ENCODE measurements at places on chromosomes 3 and 15.

DNA sequence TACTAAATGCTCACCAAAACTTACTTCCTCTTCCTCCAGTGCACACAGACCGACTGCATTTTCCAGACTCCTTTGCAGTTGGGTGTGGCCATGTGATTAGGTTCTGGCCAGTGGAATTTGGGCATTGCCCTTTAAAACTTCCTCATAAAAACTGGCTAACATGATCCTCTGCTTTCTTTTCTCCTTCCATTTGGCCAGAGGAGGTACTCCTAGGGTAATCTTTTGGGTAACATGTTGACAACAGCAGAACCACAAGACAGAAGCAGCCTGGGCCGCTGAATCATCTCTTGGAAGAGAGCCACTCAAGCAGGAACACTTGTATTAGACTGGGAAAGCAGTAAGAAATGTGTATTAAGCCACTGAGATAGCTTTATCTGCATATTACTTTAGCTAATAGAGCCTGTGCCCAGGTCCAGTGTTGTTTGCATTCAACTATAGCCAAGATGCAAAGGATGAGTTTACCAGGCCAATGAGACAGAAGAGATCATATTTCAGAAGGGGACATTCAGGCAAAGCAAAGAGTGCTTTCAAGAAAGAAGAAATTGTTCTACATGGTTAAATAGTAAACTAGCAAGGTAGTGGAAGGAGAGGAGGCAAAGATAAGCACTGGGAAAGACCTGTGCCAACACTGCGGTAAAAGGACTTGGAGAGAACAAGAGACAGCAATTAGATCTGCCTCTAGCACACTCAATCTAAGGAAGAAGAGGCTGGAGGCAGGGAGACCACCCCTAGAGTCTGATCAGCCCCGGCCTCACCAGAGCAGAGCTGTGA is 79.8 kb downstream of the PLCH1 start:
- no peak for DNase-seq

DNA sequence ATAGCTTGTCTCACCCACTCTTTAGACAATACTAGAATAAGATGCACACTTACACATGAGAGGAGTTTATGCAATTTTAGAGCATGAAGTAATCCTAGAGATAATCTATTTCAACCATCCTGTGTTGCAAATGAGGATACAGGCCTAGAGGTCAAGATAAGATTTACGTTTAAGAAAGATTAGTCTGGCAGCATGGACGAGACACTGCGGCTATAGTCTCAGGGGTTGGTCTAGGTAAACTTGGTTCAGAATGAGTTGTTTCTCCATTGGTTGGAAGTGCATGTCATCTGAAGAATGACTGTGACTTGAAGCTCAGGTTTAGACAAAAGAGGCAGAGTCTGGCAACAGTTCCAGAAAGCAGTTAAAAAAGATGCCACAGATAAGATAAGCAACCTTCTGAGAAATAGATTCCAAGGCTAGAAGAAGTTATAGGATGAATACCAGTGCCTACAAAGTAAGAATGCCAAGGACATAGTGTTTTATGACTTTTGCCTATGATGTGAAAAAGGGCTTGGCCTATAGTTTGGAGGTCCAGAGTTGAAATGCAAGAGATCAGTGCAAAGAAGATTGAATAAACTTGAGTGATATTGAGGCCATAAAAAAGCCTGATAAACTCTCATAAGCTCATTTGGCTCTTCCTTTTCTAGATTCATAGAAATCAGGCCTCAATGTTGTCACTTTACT is 631.0 kb downstream of the SQOR start:
- no peak for DNase-seq

DNA sequence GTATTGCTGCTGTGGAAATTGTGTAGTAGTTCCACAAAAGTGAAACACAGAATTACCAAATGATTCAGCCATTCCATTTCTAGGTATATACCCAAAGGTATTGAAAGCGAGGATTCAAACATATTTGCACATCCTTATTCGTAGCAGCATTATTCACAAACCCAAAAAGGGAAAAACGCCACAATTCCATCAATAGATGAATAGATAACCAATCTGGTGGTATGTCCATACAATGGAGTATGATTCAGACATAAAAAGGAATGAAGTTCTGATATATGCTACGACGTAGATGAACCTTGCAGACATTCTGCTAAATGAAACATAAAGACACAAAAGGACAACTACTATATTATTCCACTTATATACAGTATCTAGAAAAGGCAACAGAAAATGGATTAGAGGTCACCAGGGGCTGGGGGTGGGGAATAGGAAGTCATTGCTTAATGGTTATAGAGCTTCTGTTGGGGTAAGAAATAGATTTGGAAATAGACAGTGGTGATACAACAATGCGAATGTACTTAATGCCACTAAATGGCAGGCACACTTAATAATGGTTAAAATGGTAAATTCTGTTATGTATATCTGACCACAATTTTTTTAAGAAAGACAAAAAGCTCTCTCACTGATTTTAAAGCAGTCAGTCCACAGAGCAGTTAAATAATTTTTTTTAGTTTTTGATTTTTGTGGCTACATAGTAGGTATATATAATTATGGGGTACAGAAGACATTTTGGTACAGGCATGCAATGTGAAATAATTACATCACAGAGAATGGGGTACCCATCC is 51.8 kb upstream of the PSMD6 start:
- no peak for DNase-seq

DNA sequence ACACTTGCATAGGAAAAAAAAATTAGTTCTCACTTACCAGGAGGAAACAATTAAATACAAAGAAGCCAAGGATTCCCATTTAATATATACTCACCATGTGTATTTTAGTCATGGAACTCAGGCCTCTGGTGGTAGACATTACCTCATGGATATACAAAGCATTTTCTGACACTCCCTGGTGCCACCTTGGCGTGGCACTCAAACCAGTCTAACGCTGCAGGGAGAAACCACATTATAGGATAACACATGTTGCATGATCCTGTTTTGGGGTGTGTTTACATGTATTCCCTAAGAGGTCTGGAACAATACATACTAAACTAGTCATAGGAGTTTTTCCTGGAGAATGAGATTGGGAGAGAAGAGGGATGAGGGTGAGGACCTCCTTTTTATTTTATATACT is 5.9 kb upstream of the RTF1 start:
- no peak for DNase-seq

GRCh38 chr3:127405010-127405598 is 117.3 kb upstream of the PRR20G start:
- DNase-seq = no peak

DNA sequence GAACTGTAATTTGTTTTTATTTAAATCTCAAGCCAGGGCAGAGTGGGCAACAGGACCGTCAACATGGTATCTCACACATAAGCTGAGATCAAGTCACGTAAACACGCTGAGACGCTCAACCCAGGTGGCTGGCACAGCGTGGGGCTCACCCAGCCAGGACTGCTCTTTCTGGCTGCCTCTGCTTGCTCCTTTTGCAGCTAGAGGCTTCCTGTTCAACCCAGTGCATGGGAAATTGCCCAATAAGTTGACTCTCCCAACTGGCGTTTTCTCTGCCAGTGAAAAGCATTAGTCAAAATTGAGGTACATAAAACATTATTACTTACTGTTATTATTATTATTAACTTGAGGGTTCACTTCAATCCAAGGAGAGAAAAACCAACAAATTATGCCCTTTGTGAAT is 398.1 kb downstream of the NR2F2 start:
- no peak for DNase-seq

DNA sequence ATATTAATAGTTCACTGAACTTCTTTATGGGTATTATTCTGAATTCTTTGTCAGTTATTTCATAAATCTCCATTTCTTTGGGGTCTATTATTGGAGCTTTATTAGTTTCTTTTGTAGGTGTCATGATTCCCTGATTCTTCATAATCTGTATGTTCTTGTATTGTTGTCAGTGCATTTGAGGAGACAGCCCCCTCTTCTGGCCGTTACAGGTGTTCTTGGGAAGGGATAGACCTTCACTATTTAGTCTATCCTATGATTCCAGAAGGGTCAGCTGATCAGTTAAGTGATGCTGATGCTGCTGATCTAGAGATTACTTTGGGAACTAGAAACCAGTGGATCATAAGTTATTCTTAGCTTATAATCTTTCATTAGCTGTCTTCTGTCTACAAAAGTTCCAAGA is 34.9 kb downstream of the TMEM39A start:
- no peak for DNase-seq

- DNase-seq = no peak
Observed at GRCh38 chr3:16855497-16855896, 29.3 kb upstream of the PLCL2 start.

DNA sequence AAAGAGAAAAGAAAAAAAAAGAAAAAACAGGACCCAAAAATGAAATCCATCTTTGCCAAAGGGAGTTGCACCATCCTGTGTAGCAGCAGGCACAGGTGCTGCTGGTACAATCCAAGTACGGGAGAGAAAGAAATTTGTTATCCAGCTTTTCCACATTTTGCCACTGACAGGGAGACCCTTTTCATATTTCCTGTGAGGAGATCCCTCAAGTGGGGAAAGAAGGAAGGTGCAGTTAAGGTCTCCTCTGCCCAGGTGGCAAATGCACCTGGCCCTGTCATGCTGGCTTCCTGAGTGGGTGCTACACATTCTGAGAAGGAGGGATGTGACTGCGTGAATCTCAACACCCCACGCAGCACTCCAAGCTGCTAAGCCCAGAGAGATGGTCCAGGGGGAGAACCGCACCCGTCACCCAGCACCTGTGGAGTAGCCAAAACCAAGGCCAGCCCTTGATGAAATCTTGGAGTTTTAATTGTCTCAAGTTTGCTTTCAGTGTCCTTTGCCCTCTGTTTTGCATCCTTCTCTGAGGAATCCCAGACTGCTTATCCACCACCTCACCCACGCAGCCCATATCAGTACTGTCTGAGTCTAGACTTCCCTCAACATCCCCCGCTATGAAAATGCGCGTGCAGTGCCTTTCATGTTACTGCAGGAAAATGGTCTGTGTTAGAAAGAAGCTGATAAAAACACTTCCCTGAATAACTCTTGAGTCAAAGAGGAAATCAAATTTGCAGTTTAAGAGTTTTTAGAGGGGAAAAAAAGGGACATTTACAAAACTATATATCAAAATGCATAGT is 141.9 kb upstream of the THBS1 start:
- DNase-seq = no peak

- no peak for DNase-seq
Observed at GRCh38 chr15:65059369-65059750, 8.4 kb downstream of the RASL12 start.

DNA sequence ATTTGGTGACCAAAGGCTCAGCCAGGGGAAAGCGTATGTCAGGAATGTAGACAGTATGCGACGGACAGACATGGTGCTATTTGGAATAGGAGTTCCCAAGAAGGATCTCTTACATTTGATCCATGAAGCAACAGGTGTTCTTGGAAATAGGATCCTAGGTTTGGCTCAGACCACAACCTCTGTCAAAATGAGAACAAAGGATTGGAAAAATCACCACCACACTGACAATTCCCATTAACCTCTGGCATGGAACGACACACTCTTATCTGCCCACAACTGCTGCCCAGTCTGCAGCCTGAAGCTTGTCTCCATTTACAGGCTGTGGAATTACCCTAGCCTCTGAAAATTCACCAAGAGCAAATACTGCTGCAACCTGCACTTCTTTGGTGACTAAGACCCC is 33.6 kb upstream of the LRRN1 start:
- DNase-seq = no peak

DNA sequence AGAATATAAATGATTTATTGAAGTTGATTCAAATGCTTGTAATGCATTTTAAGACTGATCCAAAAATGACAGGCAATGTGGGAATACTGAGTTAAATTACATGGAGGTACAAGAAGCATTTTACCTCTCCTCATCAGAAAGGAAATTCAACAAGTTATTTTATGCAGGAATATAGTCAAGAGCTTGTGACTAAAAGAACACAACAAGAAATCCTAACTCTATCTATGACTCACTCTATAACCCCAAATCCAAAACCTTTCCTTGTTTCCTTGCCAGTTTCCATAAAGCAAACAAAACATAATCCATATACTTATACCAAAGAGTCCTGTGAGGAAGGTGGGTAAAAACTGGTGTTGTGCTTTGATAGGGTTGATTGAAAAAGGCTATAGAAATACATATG is 30.8 kb downstream of the SIN3A start:
- DNase-seq = no peak

DNA sequence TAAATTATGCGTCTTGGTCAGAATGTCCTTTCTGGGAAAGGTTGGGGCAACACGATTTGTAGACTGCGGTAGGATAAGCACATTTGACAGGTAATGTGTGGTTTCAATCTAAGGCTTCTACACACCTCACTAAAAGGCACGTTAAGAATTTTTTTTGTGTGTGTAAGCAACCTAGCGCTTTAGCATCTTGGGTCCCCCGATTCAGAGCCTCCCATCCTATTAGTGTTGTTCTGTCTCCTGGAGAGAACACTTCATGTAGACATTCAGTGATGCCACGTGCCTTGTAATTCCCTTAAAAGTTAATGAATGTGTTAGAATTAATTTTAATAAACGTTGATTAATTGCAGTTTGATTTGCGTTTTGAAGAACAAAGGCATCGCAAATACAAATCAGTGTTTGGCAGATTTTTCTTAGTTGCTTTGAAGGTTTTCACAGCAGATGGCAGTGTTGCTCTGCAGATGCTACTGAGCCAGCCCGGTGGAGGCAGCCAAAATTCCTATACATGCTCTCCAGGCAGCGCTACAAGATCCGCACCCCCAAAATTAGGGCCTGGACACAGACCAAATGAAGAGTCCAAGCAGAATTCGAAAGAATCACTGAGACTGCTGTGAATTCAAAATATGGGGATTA is 63.5 kb downstream of the OTOL1 start:
- DNase-seq = peak; percentile 74

GRCh38 chr3:30657914-30658313 is 51.5 kb downstream of the TGFBR2 start:
- no peak for DNase-seq

DNA sequence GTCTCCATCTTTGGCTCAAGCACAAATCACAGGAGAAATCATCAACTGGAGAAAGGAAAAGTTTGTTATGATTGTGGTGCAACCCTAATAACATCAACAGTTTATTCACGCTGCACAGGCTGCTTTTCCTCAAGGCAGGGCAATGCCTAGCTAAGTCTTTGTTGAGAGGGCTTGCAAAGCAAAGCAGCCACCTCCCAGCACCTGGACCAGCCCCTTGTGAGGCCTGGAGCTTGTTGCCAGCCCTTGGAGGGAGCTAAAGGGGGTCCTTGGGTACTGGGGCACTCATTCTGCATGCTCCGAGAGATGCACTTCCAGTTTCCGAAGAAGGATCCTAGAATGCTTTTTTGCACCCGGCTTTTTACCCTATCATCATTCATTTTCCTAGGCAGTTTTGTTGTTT is 288.2 kb downstream of the CLSTN2 start:
- no peak for DNase-seq

DNA sequence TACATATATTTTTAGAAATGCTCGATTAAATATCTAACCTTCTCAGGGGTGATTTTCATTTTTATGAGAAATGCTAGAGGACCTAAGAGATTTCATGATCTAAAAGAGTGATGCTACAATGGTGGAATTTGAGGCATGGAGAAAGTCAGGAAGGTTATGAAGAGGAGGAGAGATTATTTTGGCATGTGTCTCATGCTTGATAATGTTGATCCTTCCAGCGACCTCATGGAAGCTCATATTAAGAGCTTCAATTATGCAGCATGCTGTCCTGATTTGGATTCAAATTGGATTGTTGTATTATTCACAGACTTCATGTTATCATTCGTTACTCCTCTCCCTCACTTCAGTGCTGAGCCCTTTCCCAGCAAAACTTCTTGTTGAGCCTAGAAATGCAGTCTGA is 112.5 kb downstream of the RAP2B start:
- DNase-seq = no peak

- DNase-seq = no peak
Observed at GRCh38 chr15:91874992-91875660, 21.6 kb downstream of the SLCO3A1 start.

- DNase-seq = no peak
Observed at GRCh38 chr15:81914734-81915256, 131.0 kb downstream of the MEX3B start.

GRCh38 chr3:172140499-172141391 is 101.4 kb downstream of the FNDC3B start:
- DNase-seq = no peak
